GM13977 (cell line): ENCODE measurements at places on chromosomes 3 and 15.
A peak's percentile ranks its signal among the peaks of the same experiment; 100 is the strongest.

GRCh38 chr15:31292391-31293015, 34.1 kb upstream of the KLF13 start:
- no peak for DNase-seq

DNA sequence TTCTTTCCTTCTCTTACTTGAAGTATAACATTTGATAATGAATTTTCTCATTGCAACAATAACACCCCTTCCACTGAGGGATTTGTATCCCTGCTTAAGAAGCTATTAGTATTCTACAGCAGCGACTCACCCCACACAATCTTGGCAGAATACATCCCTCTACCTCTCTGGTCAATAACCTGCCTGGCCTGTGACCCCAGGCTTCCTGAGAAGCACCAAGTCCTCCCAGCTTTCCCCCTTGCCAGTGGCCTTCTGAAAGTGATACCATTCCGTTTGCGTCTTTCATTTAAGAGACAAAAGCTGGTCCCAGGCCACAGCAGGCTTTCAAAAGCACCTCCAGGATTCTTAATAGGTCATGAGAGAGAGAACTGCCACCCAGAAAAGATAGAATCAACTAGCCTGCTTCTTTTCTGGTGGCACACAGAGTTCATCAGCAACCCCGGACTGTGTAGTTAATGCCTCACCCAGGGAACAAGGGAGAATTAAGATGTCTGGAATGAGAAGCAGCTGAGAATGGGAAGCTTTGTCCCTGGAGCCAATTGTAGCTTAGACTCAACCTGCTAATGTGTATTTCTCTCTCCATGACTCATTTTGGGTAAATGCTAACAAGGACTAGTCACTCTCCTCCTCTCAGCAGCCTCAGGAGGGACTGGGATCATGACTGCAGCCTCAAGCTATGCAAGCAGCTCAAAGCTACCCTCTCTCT, 101.0 kb upstream of the CPNE4 start:
- DNase-seq: no peak

DNA sequence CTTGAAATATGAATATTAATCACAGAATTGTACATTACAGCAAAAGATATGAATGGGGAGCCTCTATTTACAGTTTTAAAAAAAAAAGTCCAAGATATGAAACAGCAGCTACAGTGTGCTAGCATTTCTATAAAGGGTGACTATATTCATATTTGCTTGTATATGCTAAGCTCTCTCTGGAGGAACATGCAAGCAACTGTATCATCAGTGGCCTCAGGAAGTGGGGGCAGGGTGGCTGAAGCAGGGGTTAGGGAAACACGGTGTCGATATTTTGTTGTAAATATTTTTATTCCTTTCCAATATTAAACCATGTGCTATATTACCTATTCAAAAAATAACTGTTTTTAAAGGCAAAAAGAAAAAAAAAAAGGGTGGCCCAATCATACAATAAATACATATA, 2.3 kb downstream of the UACA start:
- no peak for DNase-seq

DNA sequence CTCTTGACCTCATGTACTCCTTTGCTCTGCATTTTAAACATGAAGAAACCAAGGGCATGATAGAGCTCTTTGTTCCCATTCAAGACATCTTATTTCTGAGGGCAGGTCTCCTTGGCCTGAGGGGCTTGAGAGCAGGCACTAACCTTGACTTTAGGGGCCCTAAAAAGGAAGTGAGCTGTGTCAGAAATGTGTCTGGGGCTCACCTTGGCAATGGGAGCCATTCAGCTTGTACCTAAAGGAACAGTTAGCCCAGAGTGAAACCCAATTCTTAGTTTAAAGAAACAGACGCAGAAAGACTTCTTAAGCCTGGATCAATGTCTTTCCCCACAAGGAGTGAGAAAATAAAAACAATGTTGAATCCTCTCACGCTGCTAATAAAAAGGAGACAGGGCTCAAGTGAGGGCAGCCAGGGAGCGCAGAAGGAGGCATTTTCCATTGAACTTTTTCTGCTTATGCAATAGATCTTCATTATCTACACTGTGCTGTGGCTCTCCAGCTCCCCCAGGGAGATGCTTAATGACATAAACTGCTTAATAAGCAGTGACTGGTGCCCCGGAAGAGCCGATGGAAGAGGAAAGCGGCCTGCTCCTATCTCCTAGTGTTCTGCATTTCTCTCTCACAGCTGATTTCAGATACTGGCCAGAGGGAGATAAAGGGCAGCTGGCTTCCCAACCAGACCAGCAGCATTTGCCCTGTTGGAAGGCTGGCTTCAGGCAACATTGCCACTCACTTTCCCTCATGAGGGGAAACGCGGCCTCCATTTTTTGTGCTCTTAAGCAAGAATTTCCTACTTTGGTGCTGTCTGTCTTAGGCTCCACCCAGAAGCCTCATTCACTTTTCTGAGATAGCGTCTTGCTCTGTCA, 152.0 kb downstream of the OPA1 start:
- DNase-seq: no peak

DNA sequence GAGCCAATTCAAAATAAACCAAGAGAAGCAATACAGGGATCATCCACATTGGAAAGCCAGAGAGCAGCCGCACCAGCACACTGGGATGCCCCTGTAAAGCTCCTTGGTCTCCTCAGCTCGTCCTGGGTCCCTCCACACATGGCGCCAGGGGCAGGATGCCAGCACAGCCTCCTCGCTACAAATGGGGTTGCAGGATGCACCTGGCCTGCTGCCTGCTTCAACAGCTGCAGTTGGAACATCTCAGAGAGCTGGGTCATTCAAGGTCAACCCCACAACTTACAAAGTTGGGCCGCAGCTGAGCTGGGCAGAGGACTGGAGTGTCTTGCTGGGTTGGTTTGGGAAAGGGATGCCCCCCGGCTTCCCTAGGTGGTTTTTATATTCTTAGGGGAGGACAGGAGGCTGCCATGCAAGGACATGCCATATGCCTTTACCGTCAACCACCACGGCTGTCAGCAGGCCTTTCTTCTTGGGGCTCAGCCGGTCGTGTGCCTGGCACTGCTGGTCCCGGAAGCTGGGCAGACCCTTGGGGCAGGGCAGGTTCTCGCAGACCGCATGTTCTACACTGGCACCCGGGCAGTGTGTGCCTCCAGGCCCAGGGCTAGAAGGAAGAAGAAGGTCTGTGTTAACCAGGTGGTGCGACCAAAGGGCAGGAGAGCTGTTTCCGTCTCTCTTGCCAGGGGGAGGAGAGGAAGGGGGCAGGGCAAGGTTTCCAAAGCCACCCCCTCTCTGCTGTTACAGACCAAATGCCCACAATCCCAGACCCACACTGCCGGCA, 225.2 kb downstream of the ADAMTS17 start:
- no peak for DNase-seq

- peak; percentile 48 for DNase-seq
These were observed at the start of gene MGLL for GRCh38 chr3:127822041-127822681. TSS of gene MGLL (minus strand) at chr3:127822515. CDS start at chr3:127822318, 197 bp downstream.

- DNase-seq: no peak
These were observed 141.0 kb upstream of the BNIP2 start for GRCh38 chr15:59830098-59830497.
